ENCODE measurements at places on chromosomes 1 and 21.

DNA sequence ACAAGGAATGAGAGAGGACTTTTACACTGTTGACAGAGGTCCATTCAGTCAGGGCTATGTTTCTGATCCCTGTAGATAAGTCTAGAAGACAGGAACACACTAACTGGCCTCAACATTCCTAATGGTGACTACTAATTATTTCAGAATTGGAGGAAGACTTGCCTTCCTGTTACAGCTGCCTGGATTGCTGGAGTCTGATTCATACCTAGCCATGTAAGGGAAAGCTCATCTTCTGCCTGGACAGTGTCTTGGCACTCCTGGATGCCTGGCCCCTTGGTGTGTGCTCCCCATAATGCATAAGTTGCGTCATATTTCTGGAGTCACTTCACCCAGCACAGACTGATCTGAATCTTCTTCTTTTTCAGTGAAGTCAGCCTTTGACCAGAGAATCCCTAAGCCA is 326.0 kb upstream of the RUNX1 start:
- H3K4me3 ChIP-seq: no peak overlapping the region
- H3K27ac ChIP-seq: no peak overlapping the region
- no peak for DNase-seq
- no peaks in the 10 kb centered on the region for H3K27me3 ChIP-seq
- no peaks in the 10 kb centered on the region for H3K4me1 ChIP-seq

DNA sequence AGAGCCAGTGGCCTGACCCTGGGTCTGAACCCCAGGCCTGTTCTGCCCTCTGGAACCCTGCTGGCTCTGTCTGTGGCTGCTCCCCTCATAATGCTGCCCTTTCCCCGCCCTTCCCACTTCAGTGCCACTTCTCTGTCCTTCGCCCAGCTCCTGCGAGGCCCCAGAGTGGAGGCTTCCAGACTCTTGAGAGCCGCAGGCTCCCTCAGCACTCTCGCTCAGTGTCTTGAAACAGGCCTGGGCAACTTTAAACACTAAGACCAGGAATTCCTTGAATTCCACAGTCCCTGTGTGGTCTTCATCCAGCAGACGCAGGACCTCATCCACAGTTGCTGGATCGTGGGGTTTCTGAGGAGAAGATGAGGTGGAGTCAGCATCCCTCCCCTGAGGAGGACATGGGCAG is 3.5 kb downstream of the CRNN start:
- peaks cover 90% of the 10 kb centered on the region for H3K27me3 ChIP-seq
- H3K36me3 ChIP-seq: no peaks in the 10 kb centered on the region
- no peak overlapping the region for H3K27ac ChIP-seq
- no peaks in the 10 kb centered on the region for H3K4me1 ChIP-seq
- no peak overlapping the region for H3K4me3 ChIP-seq
- no peak for DNase-seq

DNA sequence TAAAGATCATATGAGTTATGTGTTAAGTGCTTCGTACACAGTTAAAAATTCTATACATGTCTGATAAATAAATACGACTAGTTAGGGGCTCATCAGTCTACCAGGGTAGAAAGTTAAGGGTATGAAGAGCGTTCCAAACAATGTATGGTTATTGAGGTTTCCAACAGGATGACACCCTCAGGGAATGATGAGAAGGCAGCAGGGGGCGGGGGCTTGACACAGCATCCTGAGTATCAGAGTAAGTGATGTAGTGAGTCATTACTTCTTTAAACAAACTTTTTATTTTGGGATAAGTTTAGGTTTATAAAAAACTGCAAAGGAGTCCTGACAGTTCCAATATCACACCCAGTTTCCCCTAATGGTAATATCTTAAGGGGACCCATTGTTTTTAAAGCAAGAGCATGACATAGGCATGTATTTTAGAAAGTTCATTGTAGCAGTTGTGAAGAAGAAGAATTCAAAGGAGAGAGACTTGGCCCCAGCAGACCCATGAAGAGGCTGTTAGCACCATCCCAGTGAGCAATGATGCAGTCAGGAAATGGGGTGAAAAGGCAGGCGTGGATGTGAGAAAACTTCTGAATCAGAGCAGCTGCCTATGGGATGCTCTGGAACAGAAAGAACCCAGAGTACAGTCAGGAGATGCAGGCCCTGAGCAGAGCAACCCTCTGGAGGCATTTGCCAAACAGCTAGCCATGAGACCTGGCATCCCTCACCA is 15.0 kb upstream of the PSMB2 start:
- H3K4me1 ChIP-seq: no peaks in the 10 kb centered on the region
- no peak overlapping the region for H3K27ac ChIP-seq
- no peak overlapping the region for H3K4me3 ChIP-seq
- no peaks in the 10 kb centered on the region for H3K36me3 ChIP-seq
- H3K27me3 ChIP-seq: peaks cover 81% of the 10 kb centered on the region
- DNase-seq: no peak

DNA sequence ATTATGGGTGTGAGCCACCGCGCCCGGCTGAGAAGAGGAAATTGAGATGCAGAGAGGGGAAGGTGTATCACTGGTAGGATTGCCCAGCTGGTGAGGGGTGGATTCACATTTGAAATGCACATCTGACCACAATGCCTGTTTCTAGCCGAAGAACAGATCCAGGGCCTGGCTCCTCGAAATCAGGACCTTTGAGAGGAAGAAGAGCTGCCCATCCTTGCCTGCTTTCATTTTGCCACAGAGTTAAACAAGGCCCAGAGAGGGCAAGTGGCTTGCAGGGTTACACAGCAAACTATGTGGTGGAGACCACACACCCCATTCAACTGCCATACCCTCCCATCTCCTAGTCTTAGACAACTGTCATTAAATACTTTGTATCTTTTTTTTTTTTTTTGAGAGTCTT is 32.9 kb upstream of the TMEM61 start:
- H3K4me1 ChIP-seq: peaks cover 35% of the 10 kb centered on the region
- H3K27ac ChIP-seq: no peak overlapping the region
- no peak overlapping the region for H3K4me3 ChIP-seq
- H3K36me3 ChIP-seq: no peaks in the 10 kb centered on the region

GRCh38 chr21:35900539-35900938 is 159.8 kb downstream of the SETD4 start:
- no peak overlapping the region for H3K4me3 ChIP-seq
- DNase-seq: no peak
- H3K4me1 ChIP-seq: no peaks in the 10 kb centered on the region
- no peak overlapping the region for H3K27ac ChIP-seq
- H3K36me3 ChIP-seq: no peaks in the 10 kb centered on the region

DNA sequence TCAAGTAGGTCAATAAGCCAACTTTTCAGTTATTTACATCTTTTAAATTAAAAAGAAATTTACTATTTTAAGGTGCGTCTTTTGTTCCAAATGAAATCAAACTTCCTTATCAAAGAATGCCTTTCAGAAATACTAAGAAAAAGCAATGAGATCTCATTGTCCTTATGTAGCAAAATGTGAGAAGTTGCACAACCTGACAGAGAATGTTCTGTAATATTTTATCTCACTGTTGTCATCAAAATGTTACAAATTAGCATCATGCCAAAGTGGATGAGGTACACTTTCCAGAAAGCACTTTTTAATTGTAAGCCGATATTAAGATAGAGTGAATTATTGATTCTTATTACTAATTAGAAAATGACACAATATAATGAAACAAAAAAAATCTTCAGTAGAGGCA is 50.4 kb downstream of the KCNT2 start:
- H3K27me3 ChIP-seq: no peaks in the 10 kb centered on the region
- no peak for DNase-seq
- peak overlapping the region; percentile 64 for H3K4me3 ChIP-seq

GRCh38 chr1:16012590-16013219 is 5.1 kb downstream of the HSPB7 start:
- H3K27ac ChIP-seq: no peak overlapping the region
- H3K36me3 ChIP-seq: peaks cover 4% of the 10 kb centered on the region
- peak; percentile 65 for DNase-seq
- peak overlapping the region; percentile 41 for H3K4me3 ChIP-seq

GRCh38 chr1:226938903-226939437 is 1.1 kb upstream of the COQ8A start:
- no peaks in the 10 kb centered on the region for H3K27me3 ChIP-seq
- no peak for DNase-seq
- peaks cover 21% of the 10 kb centered on the region for H3K4me1 ChIP-seq
- peak overlapping the region; percentile 89 for H3K4me3 ChIP-seq
- H3K36me3 ChIP-seq: peaks cover 33% of the 10 kb centered on the region
- H3K27ac ChIP-seq: peak overlapping the region; percentile 71

DNA sequence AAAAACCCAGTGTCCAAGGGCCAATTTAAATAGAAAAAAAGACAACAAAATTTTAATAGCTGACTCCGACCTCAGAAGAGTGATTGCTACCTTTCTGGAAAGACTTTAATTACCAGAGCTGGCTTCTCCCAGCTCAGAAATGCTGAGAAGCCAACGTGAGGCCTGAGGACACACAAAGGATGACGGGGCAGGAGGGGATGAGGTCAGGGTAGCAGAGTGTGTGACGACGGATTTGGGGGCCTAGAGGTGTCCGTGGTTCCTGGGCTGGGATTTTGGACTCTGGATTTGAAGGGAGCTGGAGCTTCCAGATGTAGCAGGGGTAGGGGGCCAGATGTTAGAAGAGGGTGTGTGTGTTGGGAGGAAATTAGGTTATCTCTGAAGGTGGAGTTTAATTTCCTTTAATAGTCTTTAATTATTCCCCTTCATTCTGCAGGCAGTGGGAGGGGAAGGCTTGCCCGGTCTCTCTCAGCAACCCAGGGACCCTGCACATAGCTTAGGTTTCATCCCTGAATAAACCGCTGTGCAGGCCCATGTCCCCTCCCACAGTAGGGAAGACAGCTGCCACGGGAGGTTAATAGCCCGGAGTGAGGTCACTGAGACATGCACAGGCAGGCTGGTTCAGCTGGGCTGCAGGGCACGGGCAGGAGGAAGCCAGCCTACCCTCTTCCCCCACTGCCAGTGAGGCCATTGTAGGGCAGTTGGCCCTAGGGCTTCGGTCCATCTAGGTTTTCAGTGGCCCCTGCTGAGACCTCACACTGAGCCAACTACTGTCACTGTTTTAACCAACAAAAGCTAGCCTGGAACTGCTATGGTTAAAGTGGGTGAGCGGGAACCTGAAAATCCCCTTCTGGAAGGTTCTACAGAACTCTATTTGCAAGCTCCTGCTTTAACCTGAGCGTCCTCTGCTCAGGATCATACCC is 3.8 kb upstream of the PADI3 start:
- H3K27ac ChIP-seq: peak overlapping the region; percentile 50
- no peaks in the 10 kb centered on the region for H3K27me3 ChIP-seq
- DNase-seq: no peak
- H3K4me1 ChIP-seq: peaks cover 22% of the 10 kb centered on the region
- no peak overlapping the region for H3K4me3 ChIP-seq

GRCh38 chr1:156750711-156751450 is 594 bp downstream of the HDGF start:
- peaks cover 41% of the 10 kb centered on the region for H3K4me1 ChIP-seq
- peak overlapping the region; percentile 67 for H3K4me3 ChIP-seq
- peak; percentile 71 for DNase-seq
- H3K27ac ChIP-seq: peak overlapping the region; percentile 93

DNA sequence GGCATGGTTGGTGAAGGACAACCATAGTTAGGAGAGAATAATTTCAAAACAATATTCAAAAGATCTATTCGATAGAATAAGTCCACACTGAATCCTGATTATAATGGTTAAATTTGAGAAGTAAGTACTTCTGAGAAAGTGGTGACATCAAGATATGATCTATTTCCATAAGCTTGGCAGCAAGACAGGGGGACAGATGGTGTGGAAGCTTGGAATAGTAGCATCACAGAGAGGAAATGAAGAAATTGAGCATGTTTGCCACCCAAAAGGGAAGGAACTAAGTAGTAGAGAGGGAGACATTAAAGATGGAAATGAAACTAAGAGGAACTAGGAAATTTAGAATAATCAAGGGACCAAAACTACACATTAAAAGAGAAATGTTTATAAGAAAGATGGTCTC is 94.5 kb downstream of the OLFM3 start:
- H3K4me1 ChIP-seq: no peaks in the 10 kb centered on the region
- H3K4me3 ChIP-seq: no peak overlapping the region
- no peak overlapping the region for H3K27ac ChIP-seq
- H3K36me3 ChIP-seq: no peaks in the 10 kb centered on the region
- no peaks in the 10 kb centered on the region for H3K27me3 ChIP-seq

DNA sequence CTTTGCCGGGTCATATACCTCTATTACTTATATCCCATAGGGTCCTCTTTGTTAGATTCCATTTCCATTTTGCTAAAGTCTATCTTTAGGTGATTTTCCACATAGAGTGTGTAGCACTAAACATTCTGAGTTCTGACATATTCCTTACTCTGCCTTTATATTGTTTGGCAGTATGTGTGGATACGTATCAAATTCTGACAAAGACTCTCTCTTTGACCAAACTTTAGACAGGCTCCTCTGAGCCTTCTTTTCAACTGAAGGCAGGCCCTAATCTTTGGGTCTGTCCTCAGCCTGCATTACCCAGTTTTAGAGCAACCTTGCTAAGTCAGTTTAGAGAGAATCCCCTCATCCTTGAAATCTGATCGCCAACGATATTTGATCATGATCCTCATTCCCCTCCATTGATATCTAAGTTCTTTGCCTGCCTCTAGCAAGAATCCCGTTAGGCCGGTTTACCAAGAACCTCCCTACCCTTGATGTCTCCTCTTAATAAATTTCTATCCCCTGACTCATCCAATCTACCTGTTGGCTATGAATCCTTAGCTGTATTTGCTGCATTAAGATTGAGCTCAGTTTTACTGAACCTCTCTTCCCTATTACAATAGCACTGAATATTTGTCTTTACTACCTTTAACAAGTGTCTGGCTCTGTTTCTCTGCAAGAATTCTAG is 10.4 kb upstream of the PPT1 start:
- H3K27ac ChIP-seq: peak overlapping the region; percentile 94
- H3K4me3 ChIP-seq: peak overlapping the region; percentile 46

- no peak overlapping the region for H3K27ac ChIP-seq
- DNase-seq: no peak
- no peaks in the 10 kb centered on the region for H3K36me3 ChIP-seq
- H3K4me1 ChIP-seq: peaks cover 8% of the 10 kb centered on the region
- H3K27me3 ChIP-seq: peaks cover 25% of the 10 kb centered on the region
- H3K4me3 ChIP-seq: no peak overlapping the region
Measured at GRCh38 chr1:67227196-67227595, 60.9 kb downstream of the IL23R start.

GRCh38 chr21:38467374-38467773 is 30.9 kb downstream of the ERG start:
- no peak overlapping the region for H3K27ac ChIP-seq
- DNase-seq: no peak
- peaks cover 8% of the 10 kb centered on the region for H3K4me1 ChIP-seq
- no peak overlapping the region for H3K4me3 ChIP-seq

- H3K27ac ChIP-seq: no peak overlapping the region
- H3K36me3 ChIP-seq: peaks cover 73% of the 10 kb centered on the region
- DNase-seq: no peak
- H3K4me1 ChIP-seq: peaks cover 9% of the 10 kb centered on the region
Measured at GRCh38 chr1:1785666-1786065, 7.4 kb upstream of the NADK start.

All from Calu3 (cell line).